Natural killer cell treated with Interleukin-12 subunit alpha and Interleukin-12 subunit beta and Interleukin-15 and Interleukin-18, amount 100 ng/mL, for 72 hours (primary cell): ENCODE measurements at places on chromosomes 11 and 22. TPM values are rescaled to one million over a fixed set of nuclear protein-coding genes. Genes with fewer than 3 reads are reported as not detected.

RIN1 gene
- 2.1 TPM for total RNA-seq

DNA sequence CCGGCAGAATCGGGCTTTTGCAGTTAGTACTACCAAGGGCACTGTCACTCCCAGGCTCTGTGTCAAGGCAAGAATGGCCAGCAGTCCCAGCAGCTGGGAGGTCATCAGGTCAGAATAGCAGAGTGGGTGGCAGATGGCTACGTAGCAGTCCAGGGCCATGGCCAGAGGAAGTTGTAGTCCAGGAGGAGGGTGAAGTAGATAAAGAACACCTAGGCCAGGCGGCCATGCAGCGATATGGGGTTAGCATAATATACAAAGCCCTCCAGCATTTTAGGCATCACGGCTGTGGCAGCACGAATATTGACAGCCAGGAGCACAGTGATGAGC lies 52.1 kb downstream of the RRM1 start:
- DNase-seq, result no peak

- no peak for DNase-seq
Measured at GRCh38 chr11:113546757-113547507, 71.7 kb upstream of the DRD2 start.

GRCh38 chr11:18773681-18774080 lies 17.9 kb downstream of the PTPN5 start:
- DNase-seq, result no peak

DNA sequence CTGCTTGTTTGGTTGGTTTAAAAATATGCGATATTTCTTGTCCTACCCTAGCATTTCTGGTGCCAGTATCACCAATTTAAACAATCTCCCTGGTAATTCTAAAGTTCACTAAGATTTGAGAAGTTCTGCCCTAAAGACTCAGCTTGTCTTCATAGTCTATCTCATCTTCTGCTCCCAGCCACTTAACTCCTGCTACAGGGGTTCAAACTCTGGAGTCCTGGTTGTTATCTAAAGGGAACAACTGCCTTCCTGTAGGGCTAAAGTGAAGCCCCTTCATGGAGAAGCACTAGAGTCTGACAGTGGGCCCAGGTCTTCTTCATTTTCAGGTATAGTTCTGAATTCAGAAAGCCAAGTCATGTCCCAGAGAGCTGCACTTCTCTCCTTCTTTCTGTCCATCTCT lies 73.2 kb downstream of the CTNND1 start:
- DNase-seq, result no peak

OVCH2 gene
- total RNA-seq, result not detected

DNA sequence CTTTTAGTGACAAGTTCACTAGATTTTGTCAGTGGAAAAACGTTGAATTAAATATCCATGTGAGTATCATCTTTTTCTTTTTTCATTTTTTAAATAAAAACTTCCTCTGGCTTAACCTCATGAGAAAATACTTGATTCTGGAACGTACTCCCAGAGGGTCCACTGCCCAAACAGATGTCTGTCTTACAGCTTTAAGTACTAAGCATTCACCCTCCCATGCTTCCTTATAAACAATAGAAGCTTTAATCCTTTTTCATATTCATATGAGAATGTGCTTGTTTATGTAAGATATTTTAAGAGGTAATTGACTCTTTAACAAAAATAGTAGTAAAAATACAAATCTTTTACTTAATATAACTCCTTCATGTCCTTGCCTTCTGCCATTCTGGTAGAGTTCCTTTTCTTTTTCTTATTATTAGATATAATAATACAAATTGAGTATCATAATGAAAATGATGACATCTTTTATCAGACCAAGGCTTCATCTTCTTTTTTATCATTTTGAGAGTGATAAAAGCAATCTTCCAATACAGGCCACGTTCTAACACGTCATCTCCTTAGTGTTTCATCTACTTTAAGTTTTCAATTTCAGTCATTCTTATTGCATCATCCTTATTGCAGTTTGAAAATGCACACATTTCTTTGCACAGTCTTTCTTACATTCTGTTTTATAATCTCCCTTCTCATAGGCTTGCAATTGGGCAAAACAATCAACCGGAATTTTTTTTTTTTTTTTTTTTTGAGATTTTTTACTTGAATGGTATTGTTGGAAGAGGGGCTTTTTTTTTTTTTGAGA lies 69.5 kb upstream of the MYO18B start:
- no peak for DNase-seq

OR56A3 gene
- total RNA-seq, result not detected

GRCh38 chr11:69285091-69285490 lies 8.9 kb upstream of the MYEOV start:
- DNase-seq, result no peak
